SK-N-SH (cell line): ENCODE measurements at places on chromosomes 13 and 19. TPM values are rescaled to one million over a fixed set of nuclear protein-coding genes. Genes with fewer than 3 reads are reported as not detected.

DNA sequence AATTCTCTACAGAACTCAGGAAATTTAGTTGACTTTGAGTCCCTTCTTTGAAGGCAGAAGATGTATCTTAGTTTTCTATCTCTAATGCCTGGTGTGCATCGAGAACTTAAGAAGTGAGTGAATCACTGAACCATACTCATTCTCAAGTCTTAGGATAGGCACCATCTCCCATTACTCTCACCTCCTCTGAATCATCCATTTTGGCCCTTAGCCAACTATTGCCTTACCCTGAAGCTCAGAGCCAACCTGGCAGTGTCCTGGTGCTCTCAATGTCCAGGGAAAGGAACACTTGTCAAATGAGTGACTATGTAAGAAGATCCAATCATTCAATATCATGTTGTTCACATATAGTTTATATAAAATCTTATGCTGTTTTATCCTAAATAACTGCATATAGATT lies 146.6 kb downstream of the RGCC start:
- DNase-seq, result no peak

- no peak for DNase-seq
These were observed 92.3 kb downstream of the COL4A1 start for GRCh38 chr13:110214637-110215036.

- DNase-seq, result peak; percentile 95
These were observed at the start of gene UBL5 for GRCh38 chr19:9827289-9828238. UBL5 (plus strand) TSS chr19:9827918; CDS start chr19:9828338, 420 bp downstream.

The GFY gene
- polyA plus RNA-seq, result not detected in 2 replicates
